ENCODE measurements at places on chromosomes 13 and 19.

GRCh38 chr19:52094526-52095130, 937 bp downstream of the ZNF841 start:
- DNase-seq: no peak

GRCh38 chr13:22497991-22498780, 682.6 kb upstream of the SGCG start:
- DNase-seq: no peak

DNA sequence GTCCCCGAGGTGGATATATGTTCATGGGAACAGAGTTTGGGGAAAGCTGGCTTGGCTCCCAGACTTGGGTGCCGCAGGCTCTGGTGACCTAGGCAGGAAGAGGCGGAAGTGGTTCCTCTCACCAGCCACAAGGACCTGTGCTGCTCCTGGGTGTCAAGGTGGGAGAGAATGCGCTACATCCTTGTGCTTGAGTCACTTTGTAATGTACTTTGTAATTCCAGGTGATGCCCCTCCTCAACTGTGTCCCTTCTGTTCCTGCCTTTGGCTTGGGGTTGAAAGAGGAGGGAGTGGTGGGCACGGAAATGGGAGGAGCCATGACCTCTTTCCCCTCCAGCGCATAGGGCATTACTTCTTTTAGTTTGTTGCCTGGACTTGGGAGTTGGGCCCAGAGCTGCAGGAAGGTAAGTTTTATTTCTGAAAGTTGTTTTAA, 10.9 kb downstream of the GARRE1 start:
- no peak for DNase-seq

- DNase-seq: no peak
Observed at GRCh38 chr19:3008994-3009393, 20.1 kb downstream of the TLE2 start.

- no peak for DNase-seq
Observed at GRCh38 chr19:11345122-11345803, 805 bp downstream of the TMEM205 start.

- DNase-seq: no peak
Observed at GRCh38 chr13:44347949-44348348, 25.7 kb upstream of the SERP2 start.

GRCh38 chr19:41449079-41449864, 6.3 kb downstream of the ERICH4 start:
- peak; percentile 41 for DNase-seq

DNA sequence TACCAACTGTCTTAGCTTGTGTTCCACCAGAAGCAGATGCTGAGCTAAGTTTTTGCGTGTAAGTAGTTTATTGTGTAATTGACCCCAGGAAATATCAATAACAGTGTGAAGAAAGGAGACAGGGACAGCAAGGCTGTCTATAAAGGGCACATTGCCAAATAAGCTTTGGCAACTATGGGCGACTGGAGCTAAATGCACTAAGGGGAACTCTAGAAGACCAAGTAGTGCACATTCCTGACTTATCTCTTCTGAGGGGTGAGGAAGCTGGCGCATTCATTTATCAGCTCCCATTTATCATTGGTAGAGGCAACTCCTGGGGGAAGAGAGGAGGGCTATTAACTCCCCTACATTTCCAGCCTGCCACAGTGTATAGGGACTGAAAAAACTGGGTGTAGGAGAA, 135.0 kb downstream of the DLEU7 start:
- DNase-seq: no peak

DNA sequence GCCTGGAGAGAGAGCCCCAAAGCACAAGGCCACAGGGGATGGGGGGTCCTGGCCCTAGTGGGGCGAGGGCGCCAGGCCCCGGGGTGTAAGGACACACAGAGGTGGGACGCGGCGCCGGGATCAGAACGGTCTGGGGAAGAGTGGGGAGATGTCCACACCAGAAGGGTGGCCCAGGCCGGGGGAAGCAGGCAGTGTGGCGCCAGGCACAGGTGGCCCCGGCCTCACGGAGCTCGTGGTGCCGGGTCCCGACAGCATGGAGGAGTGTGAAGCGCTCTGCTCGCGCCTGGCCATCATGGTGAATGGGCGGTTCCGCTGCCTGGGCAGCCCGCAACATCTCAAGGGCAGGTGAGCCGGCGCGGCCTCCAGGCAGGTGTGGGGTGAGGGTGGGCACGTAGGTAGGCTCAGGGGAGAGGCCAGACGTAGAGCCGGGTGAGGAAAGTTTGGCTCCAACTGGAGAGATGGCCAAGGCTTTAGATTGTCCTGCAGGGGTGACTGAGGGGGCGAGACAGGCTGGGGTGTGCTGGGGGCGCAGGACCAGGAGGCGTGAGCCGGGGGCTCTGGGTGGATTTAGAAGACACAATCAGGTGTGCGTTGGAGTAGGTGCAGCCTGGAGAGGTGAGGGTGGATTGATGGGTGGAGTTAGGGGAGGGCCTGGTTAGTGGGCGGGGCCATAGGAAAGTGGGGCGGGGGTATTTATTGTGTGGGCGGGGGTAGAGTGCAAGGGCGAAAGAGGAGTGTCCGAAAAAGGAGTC, 2.9 kb upstream of the ARHGAP45 start:
- no peak for DNase-seq

DNA sequence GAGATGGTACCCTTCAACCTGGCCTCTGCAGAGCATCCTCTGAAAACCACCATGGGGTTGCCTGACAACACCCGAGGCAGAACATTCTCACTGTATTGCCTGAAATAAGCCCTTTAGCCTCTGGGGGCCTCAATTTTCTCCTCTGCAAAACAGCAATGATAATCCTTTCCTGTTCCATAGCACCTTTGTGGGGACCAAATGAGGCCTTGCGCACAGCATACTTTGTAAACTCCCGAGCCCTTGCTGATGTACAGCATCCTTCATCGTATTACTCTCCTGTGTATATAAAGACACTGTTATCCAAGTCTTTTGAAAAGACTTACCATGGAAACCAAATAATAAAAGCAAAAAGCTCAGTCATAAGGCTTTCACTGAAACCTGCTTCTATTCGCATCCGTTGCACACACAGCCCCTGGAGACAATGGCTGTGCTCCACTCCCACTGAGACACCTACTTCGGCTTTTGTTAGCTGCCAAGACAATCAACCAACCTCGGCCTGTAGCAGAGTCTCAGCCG, 276.0 kb downstream of the FOXO1 start:
- no peak for DNase-seq

- no peak for DNase-seq
Observed at GRCh38 chr13:46278474-46278873, 66.7 kb downstream of the LRRC63 start.

- no peak for DNase-seq
Observed at GRCh38 chr13:113604186-113604585, 19.6 kb downstream of the TFDP1 start.

GRCh38 chr19:38676023-38676877, 28.8 kb downstream of the ACTN4 start:
- DNase-seq: no peak

DNA sequence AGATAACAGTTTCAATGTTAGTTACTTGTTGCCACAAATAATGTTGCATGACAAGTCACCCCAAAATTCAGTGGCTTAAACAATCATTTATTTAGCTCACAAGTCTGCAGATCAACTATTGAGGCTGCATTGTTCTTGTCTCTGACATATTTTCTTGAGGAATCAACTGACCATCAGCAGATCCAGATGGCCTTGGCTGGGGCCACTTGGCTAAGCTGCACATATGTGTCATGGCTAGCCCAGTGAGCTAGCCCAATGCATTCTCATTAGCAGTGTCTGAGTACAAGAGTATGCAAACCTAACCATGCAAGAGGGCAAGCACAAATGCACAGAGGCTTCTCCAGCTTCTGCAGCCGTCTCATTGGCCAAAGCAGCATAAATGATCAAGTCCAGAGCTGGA, 180.4 kb downstream of the DNAJC15 start:
- DNase-seq: no peak

DNA sequence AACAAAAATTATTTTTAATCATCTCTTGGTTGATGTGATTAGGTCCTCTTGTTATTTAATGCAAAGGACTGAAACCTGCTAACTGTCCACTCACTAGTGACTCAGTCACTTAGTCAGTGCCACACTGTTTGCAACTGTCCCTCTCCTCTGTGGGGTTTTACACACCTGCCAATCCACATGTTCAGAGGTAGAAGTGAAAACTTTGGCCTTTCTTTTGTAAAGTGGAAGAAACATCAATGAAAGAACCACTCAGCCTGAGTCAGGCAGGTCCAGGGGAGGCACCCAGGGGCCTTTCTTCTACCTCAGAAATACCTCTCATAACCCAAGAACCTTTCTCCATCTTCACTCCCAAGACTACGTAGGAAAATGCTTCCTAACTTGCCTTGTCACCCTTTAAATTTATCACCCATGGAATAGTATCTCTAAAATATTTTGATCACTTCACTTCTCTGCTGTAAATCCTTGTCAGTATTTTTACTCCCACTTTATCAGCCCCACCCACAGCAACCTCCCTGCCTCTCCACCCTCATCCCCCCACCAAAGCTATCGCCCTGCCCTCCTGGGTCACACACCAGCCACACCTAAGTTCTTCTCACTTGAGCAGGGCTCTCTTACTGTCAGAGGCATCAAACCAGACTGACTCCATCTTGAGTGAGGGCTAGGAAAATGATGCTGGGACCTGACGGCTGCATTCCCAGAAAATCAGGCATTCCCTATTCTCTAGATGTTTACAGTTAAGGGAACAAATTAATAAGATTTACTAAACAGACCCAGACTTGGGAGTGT, 29.6 kb upstream of the EEF1AKMT1 start:
- no peak for DNase-seq

DNA sequence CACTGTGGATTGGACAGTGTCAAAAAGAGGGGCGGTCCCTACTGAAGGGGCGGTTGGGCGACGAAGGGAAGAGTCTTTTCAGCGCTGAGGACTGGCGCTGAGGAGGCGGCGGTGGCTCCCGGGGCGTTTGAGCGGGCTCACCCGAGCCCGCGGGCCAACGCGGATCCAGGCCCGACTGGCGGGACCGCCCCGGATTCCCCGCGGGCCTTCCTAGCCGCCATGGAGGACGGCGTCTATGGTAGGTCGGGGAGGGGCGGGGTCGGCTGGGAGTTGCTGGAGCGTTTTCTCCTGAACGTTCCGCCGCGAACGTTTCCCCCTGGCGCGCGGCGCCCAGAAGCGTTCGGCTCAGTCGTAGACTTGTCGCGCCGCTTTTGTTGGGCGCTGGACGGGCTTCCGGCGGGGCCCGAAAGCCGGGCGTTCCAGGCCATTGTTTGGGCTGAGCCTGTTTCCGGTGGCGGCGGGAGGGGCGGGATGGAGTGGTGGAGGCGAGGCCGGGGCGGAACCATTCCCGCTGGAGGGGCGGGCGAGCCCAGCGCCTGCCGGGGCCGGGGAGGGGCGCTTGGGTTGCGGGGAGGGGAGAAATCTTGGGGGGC, at the start of gene CYTH2:
Gene CYTH2 (plus strand): TSS at position 81 of the 593 bp plus-strand sequence. CDS start 139 bp downstream, at position 220.
- DNase-seq: peak; percentile 66

- DNase-seq: no peak
Observed at GRCh38 chr19:7382694-7383093, 34.0 kb downstream of the ARHGEF18 start.

- DNase-seq: no peak
Observed at GRCh38 chr19:49514151-49514550, 1.7 kb downstream of the FCGRT start.

GRCh38 chr19:54875506-54875905, 1.5 kb downstream of the FCAR start:
- no peak for DNase-seq

DNA sequence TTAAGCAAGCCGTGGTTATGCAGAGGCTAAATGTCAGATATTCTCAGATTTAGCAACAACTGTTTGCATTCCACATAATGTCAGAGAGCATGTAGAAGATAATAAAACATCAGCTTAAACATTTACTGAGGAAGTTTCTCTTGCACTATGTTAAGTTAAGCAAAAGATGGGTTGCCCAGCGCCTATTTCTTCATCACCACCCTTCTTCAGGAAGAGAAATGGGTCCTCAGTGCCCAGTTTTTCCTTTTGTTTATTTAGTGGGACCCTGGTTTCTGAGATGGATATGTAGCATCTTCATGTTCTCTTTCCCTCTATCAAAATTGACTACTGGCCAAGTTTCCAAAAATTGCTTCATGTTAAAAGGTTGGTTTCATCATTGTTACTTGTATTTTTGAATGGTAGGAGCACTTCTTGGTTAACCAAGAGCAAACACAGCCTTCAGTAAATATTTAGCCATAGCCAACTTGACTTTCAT, 356.8 kb downstream of the RFC3 start:
- DNase-seq: no peak

DNA sequence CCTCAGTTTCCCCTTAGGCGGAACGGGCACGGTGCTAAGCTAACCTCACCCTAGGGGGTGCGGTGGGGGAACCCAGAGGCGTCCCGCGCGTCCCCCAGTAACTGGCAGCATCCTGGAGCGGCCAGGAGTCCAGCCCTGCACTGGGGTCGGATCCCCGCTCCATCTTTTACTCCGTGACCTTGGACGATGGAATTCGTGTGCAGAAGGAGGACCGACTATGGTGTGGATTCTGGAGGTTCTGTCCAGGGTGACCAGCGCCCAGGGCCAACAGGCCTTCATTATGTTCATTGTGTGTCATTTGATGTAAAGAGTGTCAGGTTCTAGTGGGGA, 630 bp downstream of the SPPL2B start:
- DNase-seq: no peak

GRCh38 chr13:38979891-38980749, 10.5 kb downstream of the STOML3 start:
- no peak for DNase-seq

GRCh38 chr13:31286930-31287329, 87.2 kb downstream of the B3GLCT start:
- no peak for DNase-seq

DNA sequence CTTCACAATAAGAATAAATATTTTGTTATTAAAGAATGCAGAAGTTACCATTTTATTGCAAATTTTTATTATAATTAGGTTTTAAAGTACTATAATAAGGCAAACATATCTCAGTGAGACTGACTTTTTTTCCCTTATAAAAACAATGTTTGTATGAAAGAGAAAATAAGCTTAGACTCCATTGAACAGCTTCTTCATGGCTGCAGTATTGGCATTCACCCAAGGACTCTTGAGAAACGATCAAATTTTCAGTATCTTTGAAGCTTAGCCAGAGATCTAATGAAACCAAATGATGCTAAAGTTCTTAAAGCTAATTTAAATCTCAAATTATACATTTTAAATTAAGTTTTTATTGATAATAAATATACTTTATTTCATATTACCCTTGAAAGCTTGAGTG, 128.3 kb downstream of the GGACT start:
- DNase-seq: no peak

GRCh38 chr13:71798707-71799106, 68.3 kb downstream of the DACH1 start:
- no peak for DNase-seq

- DNase-seq: no peak
Observed at GRCh38 chr13:26727633-26728032, 33.0 kb downstream of the GPR12 start.

GRCh38 chr13:97067017-97067895, 73.0 kb upstream of the OXGR1 start:
- no peak for DNase-seq

DNA sequence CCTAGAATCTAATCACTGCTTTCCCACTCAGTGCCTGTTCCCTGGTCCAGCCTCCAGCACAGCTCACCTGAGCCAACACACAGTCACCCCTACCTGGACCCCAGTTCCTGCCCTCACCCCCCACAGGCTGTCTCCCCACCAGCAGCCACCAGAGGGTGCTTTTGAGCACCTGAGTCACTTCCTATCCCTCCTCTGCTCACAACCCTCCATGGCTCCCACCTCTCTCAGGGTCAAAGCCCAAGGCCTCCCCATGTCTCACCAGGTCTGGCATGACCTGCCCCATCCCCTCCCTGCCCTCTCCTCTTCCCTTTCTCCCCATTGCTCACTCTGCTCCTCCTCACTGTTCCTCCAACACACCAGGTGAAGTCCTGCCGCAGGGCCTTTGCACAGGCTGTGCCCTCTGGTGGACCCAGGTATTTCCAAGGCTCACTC, 7.1 kb upstream of the DPP9 start:
- DNase-seq: no peak

GRCh38 chr13:41130356-41130755, 2.2 kb downstream of the KBTBD6 start:
- DNase-seq: no peak
